ENCODE measurements at places on chromosomes 6 and 20. TPM values are rescaled to one million over a fixed set of nuclear protein-coding genes. Genes with fewer than 3 reads are reported as not detected.

DNA sequence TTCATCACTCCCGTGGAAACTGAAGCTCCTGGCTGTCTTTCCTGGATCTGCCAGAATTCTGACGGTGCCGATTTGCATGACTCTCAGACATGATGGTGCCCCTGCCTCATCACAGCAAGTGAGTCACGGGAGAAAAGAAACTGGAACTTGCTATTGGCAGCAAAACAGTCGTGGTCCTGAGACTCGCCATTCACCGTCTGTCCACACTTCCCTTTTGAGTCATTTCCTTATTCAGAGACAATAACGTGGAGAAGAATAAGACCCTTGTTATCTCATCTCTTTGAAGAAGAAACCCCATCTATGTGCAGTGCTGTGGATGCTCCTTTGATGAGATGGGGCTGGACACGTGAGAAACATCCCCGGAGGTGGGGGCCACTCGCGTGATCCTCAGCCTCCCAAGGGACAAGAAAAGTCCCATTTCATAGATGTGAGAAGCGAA lies 4.2 kb downstream of the GPR31 start:
- H3K4me1 ChIP-seq = peaks cover 10% of the 10 kb centered on the region
- peaks cover 4% of the 10 kb centered on the region for H3K27me3 ChIP-seq
- H3K4me3 ChIP-seq = no peak overlapping the region
- H3K36me3 ChIP-seq = no peaks in the 10 kb centered on the region
- no peak overlapping the region for H3K27ac ChIP-seq

DNA sequence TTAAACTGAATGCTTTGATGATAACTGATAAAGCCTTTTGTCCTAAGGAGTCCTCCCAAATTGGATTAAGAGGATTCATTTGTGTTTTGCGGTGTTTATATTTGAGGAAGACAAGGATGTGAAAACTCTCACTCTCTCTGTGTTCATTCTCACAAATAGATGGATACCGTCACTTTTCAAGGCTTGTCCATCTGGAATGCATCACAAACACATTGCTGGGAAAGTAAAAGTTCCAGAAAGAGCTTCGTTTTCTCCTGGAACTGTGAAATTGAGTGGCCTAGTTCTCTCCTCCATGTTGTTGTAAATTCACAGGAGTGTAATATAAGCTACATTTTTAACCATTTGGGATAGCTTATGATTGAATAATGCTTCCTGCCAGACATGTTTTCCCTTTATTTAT lies 581.6 kb upstream of the FLRT3 start:
- no peaks in the 10 kb centered on the region for H3K4me1 ChIP-seq
- no peaks in the 10 kb centered on the region for H3K27me3 ChIP-seq
- DNase-seq = no peak
- no peaks in the 10 kb centered on the region for H3K36me3 ChIP-seq
- no peak overlapping the region for H3K4me3 ChIP-seq

- H3K27me3 ChIP-seq = no peaks in the 10 kb centered on the region
- no peak overlapping the region for H3K4me3 ChIP-seq
- H3K36me3 ChIP-seq = peaks cover 22% of the 10 kb centered on the region
- DNase-seq = no peak
Observed at GRCh38 chr20:32518593-32519380, 66.3 kb downstream of the NOL4L start.

DNA sequence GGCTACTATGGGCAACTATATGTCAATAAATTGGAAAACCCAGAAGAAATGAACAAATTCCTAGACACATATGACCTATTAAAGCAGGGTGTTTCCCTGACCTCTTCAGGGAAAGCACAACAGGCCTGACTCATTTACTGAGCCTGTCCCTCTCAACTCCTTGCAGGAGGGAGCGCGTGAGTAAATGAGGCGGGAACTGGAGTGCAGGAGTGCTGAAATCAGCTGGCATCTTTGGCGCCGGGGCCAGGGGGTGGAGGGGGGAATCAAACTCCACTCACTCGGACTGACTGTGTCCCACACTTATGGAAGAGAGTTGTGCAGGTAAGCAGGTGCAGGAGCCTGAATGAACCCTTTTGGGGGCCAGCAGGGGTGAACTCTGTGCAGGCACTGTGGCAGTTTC lies 671.2 kb upstream of the PTCHD4 start:
- H3K27me3 ChIP-seq = no peaks in the 10 kb centered on the region
- no peak for DNase-seq
- no peaks in the 10 kb centered on the region for H3K36me3 ChIP-seq
- H3K27ac ChIP-seq = no peak overlapping the region
- H3K4me3 ChIP-seq = no peak overlapping the region

DNA sequence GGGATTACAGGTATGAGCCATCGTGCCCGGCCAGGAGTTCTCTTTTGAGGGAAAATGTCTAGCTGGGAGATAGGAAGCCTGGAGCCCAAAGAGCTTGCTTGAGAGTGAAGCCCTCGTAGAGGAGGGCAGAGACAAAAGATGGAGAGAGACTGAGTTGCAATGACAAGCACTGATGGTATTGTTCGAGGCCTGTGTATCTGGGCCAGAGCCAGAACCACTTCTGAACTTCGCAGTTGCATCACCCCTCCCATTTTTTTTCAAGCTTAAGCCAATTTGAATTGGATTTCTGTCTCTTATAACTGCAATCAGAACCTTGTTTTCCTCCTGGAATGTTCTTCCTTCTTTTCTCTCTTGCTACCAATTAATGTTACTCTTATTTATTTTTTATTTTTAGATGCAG lies 83.1 kb downstream of the KCNB1 start:
- no peak for DNase-seq
- no peaks in the 10 kb centered on the region for H3K4me1 ChIP-seq
- H3K27ac ChIP-seq = no peak overlapping the region
- peaks cover 6% of the 10 kb centered on the region for H3K27me3 ChIP-seq
- H3K36me3 ChIP-seq = no peaks in the 10 kb centered on the region

DNA sequence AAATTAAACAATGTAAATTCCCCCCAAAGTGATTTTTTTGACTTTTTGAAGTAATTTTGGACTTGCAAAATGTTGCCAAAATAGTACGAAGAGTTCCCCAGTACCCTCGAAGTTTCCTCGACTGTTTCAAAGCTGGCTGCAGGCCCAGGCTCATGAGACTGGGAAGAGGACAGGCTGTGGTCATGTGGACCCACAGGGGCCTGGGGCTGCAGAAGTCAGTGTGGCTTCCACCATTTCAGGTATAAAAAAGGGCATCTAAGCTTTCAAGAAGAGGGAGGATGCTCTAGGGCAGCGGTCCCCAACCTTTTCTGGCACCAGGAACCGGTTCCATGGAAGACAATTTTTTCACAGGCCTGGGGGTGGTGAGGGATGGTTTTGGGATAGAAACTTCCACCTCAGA lies 75.0 kb downstream of the PTPN1 start:
- no peak overlapping the region for H3K4me3 ChIP-seq
- no peaks in the 10 kb centered on the region for H3K27me3 ChIP-seq
- no peaks in the 10 kb centered on the region for H3K4me1 ChIP-seq
- no peak for DNase-seq
- H3K36me3 ChIP-seq = peaks cover 46% of the 10 kb centered on the region

The C6orf62 gene
- total RNA-seq = 118 TPM
